ENCODE measurements at places on chromosomes 2 and 18. TPM values are rescaled to one million over a fixed set of nuclear protein-coding genes. Genes with fewer than 3 reads are reported as not detected.

- DNase-seq, result no peak
Observed at GRCh38 chr2:75565472-75566462, 5.0 kb upstream of the EVA1A start.

GRCh38 chr2:126999106-126999756, 100.5 kb downstream of the TEX51 start:
- no peak for DNase-seq

DNA sequence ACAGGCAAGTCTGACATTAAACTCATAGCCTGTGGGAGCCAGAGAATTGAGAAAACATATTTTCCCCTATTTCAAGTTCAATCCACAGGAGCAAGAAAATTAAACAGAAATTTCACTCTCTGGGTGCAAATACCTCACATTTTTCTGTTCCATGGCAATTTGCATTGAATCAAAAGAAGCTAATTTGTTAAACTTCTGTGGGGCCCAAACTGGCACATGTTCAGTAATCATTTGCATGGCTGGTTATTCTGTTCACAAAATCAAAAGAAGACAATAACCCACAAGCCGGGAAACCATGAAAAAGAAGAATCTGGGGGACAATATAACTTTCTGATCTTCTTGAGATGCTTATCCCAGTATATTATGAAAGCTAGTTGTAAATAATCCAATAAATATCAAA, 363.1 kb downstream of the LRP1B start:
- no peak for DNase-seq

GRCh38 chr2:120686511-120687168, 49.0 kb upstream of the GLI2 start:
- no peak for DNase-seq

- no peak for DNase-seq
Observed at GRCh38 chr2:46431481-46432235, 47.7 kb upstream of the TMEM247 start.

DNA sequence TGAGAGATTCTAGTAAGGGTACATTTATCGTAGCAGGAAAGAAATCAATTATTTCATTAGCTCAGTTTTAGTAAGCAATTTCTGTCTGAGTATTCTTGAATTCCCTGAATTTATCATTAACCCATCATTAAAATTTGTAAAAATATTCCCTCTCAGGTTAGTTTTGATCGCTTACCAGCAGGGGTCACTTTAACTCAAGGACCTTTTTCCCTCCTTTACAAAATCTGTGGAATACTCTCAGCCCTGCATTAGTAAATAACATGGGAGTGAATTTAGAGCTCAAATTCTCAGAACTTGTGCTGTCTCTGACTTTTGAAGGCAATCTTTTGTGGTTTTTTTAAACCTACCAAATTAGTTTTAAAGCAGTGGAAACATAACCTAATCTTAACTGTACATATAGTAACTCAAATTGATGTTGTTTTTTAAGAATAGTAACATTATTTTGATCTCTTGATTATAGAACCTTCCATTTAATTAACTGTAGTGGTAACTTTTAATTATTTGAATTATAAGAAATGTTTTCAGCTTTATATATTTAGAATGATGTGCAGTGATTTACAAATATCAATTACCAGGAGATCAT, 97.2 kb downstream of the AGPS start:
- peak; percentile 26 for DNase-seq

DNA sequence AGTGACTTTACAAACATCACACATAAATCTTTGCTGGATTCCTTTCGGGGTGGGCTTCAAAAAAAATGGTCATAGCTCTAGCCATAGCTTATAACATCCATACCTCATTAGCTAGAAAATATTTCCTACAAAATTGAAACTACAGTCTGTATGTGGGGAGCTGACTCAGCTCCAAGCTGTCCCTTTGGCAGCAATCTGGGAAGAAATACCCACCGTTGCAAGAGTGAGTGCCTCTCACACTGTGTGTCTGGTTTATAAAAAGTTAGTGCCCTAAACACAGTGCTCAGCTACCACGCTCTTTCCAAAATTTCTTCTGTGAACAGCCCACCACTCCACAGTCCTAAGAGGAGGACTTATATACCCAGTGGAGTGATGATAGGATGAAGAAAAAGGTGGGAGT, 170.1 kb downstream of the RBM43 start:
- no peak for DNase-seq

DNA sequence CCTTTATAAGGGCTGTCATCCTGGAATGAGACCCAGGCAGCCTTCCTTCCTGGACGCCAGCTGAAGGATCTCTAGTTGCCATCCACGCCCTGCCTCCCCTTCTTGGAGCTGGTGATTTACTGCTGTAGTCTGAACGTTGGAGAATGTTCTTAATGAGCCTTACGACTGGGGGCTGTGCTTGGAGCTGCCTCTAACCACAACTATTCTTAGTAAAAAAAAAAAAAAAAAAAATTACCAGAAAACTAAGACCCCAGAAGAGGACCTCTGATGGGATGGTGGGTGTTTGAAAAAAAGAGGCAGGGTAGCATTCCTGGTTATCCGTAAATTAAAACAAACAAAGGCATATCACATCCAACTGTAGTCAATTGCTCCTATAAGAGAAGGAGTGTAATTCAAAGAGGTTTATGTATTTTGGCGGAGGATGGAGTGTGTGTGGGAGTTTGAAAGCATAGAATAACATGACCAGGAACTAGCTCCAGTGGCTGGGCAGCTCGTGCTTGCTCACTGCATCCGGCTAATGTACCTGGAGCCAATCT, 105.4 kb downstream of the QPCT start:
- DNase-seq, result peak; percentile 13

DNA sequence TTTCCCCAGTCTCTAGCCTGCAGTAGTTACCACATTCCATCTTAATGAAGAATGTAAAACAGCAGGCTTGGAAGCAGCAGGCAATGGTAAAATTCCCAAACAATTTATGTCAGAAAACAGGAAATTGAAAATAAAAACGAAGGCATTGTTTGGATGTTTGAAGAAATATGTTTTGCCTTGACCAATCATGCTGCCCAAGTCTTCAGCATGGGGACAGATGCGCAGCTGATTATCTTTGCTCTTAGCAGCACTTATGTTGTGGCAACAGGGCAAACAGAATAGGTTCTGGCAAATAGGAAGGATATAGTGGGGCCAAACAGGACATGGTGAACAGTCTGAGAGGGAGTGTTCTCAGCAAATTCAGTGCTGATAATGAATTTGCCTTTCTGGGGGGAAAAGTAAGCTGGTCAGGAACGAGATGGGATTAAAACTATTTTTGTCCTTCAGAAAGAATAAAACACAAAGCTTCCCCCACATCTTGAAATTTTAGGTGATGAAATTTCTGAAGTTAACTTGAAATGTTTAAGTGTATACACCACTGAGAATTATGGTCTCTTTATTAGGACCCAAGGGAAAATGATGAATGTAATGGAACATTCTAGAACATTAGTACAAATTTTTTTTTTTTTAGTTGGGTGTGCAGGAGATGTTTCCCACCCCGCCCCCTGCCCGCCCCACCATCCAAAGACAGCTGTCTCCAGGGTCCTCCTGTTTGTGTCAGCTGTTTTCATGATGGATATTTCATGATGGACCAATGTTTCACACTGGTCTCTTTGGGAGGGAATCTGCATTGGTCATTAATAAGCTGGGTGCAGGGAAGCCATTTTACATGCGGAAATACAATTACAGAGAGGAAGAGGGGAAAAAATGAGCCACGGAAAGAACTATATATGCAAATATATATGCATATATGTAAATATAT, 239.5 kb upstream of the REV1 start:
- DNase-seq, result peak; percentile 7

DNA sequence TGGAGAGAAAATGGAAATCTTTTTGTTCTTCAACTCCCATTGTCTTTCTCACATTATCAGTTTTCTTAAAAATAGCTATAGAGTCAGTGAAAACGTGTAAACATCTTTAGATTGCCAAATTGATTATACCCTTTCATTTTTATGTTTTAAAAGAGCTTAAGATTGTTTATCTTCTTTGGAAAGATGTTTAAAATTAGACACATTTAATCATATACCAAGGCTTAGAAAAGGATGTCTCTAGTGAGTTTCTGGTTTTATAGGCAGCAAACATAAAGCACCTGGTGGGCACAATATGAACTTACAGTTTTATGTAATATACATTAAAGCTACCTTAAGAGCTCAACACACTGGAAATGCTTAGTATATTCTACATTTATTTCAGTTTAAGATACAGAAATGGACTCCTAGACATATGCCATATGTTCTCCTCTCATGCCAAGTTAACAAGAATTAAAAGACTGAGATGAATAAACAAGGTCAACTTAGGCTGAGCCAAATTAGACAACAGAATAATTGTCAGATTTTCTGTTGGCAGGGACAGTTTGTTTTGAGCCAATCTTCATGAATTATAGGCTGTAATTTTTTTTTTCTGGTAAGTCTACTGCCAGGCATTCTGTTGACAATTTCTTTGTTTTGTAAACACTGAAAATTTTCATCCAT, 112.7 kb downstream of the OTX1 start:
- no peak for DNase-seq

DNA sequence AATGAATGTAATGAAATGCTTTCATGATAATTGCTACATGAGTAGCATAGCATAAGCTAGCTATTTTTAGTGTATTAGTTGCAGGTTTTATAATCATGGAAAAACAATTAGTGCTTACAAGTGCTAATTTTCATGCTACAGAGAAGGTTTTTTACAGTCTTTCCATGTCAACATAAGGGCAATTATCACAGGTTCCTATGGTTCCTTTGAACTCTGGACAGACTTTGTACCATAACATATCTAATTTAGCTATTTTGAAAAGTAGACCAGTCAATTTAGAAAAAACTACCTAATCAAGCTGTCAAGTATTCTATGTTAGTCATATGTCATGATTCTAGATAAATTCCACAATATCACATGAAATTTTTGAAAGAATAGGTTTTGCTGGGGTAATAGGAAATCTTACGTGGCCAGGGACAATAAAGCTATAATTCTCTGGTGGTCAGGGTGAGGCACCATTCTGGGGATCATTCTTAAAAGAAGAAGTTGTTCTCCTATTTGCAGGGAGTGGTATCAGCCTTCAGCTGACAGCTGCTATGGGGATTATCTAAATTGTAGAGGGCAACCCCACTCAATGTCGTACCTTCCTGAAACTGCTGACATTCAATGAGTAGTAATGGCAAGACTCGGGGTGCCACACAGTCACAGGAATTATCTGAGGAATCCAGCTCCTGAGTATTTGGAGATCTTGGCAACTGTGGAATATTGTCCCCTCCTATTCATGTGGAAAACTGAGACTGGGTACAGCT, 724.0 kb upstream of the LINC00305 start:
- no peak for DNase-seq

Gene FTCDNL1
- 4.2 TPM for total RNA-seq

Gene CYB5A
- total RNA-seq, result 0.60 TPM

Gene SPP2
- total RNA-seq, result not detected

Gene GKN2
- 0.24 TPM for total RNA-seq

Gene HOXD3
- 1.0 TPM for total RNA-seq

Data from A172 (cell line).